Right atrium auricular region (tissue), 2 donors: ENCODE measurements at places on chromosomes 6 and 20. TPM values are rescaled to one million over a fixed set of nuclear protein-coding genes. Genes with fewer than 3 reads are reported as not detected.

LST1 gene
- 8.5 TPM for total RNA-seq

HLA-DOA gene
- total RNA-seq: 2.6 TPM

SLC16A10 gene
- total RNA-seq: 18.5 TPM

DNA sequence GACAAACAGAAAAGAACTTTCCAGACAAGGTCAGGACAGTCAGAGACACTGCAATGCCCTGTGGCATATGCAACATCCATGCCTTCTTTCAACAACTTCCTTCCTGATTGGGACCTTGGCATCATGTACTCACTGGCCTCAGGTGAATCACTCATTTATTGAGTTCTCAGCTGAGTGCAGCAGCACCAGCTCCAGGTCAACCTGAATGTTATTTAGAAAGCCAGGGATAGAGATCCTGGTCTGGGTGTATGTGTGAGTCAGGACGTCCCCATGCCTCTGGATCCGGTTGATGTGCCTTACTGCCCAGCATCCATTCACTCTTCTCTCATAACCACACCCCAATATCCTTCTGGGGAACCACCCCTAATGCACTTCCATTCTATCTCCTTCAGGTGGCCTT lies 54.4 kb downstream of the SNRNP48 start:
- no peak overlapping the region for H3K27ac ChIP-seq
- no peaks in the 10 kb centered on the region for H3K27me3 ChIP-seq
- H3K4me1 ChIP-seq: no peaks in the 10 kb centered on the region
- no peaks in the 10 kb centered on the region for H3K36me3 ChIP-seq
- H3K4me3 ChIP-seq: no peak overlapping the region

GRCh38 chr6:39913391-39913916 lies 20.8 kb downstream of the MOCS1 start:
- H3K4me3 ChIP-seq: no peak overlapping the region
- DNase-seq: no peak
- peaks cover 77% of the 10 kb centered on the region for H3K36me3 ChIP-seq

DNA sequence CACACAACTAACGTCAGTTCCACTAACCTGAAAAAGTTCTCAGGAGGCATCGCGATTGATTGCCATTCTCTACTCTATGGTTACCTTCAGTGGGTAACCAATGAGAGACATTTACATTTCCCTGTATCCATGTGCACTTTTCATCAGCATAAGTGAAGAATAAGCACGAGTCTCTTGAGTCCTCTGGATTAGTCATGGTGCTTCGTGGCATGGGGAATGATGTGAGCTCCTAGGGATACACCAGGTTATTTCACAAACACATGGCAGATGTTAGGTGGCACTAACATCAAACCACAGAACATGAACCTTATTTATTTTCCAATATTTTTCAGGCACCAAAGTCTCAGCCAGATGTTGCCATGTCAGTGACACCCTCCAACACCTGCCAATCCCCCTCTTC lies 64.0 kb downstream of the FYN start:
- H3K27me3 ChIP-seq: no peaks in the 10 kb centered on the region
- DNase-seq: no peak
- H3K4me1 ChIP-seq: peaks cover 32% of the 10 kb centered on the region
- H3K27ac ChIP-seq: no peak overlapping the region
- peaks cover 5% of the 10 kb centered on the region for H3K36me3 ChIP-seq
